ENCODE measurements at places on chromosomes 5 and 9.

GRCh38 chr5:5886812-5887486 lies 464.5 kb downstream of the ICE1 start:
- DNase-seq: no peak

- no peak for DNase-seq
Observed at GRCh38 chr9:36993933-36994764, 39.9 kb downstream of the PAX5 start.

DNA sequence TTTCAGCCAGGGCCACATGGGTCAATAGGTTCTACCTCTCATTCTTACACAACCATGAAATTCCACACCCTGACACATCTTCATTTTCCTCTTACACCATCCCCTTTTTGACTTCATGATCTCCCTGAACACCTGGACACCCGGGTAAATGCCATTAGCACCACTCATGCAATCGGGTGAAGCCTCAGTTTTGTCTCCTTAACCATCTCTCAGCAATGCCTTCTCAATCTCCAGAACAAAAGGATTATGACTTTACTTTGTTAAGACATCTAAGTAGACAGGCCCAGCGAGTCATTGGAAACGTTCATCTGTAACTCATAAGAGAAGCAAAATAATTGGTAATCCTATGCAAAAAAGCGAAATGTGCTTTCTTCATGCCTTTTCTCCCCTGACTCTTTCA lies 49.9 kb downstream of the ADAMTS12 start:
- no peak for DNase-seq

DNA sequence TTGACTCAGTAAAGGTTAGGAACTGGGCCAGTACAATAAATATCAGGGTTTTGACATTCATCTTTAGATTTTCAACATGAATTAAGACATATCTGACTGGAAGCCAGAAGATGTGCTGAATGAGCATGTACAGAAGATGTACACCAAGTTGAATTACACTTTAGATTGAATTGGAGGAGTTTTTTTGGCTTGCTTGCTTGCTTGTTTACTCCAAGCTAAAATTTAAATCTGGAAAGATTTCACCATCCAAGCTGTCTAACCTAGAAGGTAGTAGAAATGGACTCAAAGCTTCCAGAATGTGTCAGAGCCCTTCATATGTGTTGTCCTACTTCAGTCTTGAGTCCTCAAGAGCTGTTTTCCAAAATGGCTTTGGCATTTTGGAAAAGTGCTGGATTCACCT lies 49.0 kb upstream of the FCHO2 start:
- no peak for DNase-seq

GRCh38 chr9:79473704-79474103 lies 98.1 kb upstream of the TLE4 start:
- DNase-seq: no peak

DNA sequence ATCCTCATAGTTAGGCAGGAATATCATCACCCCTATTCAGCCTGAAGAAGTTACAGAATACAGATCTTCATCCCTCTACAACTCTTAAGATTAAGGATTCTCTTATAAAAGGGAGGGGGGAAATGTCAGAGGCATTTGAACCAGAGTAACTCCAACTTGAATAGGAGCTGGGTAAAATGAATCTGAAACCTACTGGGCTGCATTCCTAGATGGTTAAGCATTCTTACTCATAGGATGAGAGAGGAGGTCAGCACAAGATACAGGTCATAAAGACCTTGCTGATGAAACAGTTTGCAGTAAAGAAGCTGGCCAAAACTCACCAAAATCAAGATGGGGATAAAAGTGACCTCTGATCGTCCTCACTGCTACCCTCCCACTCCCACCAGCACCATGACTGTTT lies 14.4 kb downstream of the FREM1 start:
- peak; percentile 47 for DNase-seq

DNA sequence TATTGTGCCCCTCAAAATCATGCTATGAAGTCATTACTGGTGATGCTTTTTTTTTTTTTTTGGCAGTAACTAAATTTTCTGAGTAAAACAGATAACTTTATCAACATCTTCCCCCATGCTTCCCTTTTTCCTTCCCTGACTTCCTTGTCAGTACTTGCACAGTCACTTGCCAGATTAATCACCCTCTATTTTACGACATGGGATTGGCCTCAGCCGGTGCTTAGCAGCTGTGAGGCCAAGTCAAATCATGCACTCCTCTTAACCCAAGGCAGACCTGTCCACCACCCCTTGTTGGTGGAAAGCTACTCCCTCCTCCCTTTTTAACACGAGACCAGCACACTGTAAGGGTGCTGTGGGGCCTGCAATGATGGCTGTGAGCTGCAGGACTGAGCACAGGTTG lies 118.0 kb upstream of the OTULINL start:
- no peak for DNase-seq

GRCh38 chr9:85079349-85079748 lies 409.8 kb downstream of the NTRK2 start:
- no peak for DNase-seq

GRCh38 chr5:123208668-123209501 lies 119.8 kb downstream of the PRDM6 start:
- no peak for DNase-seq

- no peak for DNase-seq
Observed at GRCh38 chr5:150224483-150225027, 34.7 kb downstream of the SLC6A7 start.

DNA sequence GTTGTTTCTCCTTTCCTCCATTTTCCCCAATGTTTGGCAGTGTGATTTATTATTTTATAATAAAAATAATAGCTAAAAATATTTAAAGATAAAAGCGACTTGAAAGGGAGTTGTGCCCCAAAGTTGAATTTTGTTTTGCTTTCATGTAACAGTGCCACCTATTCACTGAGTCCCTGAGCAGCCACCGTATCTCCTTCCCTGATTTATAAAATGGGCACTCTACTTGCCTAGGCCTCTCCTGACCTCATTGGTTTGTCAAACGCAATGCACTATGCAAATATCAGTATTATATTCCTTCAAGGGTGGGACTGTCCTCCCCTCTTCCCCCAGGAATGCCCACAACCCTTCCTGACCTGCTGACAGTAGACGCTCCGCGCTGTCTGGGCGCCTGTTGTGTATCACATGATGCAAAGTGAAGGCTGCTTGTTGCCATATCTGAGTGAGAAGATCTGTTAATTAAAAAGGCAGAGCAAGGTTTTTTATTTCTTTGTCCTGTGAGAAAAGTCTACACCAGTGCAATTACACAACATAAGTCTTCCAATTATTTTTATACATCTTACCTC lies 81.4 kb downstream of the TTC39B start:
- no peak for DNase-seq

DNA sequence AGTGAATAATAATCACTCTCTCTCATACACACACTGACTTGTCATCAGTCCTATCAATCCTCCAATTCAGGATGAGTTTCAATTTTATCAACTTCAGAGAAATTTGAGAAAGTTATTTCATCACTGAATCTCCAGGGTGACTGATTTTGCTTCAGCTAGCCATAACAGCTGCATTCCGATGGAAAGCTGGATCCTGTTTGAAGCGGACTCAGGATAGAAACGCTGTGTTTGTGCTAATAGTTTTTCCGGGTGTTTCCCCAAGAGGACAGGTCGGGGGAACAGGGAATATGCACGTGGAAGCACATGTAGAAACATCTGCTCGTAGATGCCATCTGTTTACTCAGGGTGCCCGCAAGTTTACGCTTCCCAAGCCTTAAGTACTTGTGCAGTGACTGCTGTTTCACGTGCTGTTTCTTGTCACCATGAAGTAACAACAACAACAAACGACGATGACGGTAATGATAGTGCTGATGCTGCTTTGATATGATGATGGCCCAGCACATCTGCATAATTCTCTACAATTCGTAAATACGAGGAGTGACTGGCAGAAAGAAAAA lies 263.7 kb upstream of the DAPK1 start:
- no peak for DNase-seq

DNA sequence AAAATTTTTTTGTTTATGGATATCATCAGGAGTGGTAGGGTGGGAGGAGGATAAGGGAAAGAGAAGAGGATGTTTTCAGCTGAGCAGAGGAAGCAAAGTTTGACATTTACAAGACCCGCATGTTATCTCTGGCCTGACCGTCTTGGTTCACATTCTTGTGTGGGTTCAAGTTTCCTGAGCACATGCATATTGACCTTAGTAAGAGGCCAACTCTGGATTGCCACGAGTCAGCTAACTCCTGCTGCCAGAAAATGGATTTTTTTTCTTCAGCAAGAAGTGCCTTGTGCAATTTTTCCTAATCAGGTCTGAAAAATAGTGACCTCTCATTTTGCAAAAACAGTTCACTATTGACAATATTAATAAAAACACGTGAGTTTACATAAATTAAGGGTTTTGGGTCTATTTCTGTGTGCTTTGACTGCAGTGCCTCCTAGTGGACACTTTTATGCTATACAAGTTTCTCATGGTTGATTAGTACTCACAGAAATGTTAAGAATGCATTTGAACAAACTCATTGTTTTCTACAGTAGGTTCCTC lies 27.1 kb upstream of the BASP1 start:
- DNase-seq: peak; percentile 72

DNA sequence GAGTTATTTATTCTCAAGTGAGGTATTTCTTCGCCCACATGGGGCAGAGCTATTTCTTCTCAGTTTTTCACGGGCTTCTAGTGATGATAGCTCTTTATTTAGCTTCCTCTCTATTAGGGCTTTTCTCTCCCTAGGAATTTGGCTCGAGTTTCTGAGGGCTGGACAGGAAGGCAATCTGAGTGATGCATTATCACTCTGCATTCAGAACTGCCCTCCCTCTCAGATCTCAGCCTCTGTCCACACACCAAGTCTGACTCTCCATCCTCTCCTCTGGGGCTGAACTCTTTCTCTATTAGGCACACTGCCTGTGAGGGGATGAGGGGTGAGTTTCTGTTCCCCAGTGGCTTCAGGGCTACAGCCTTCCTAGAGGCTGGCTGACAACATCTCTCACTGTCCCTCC lies 14.9 kb upstream of the SCAMP1 start:
- no peak for DNase-seq

DNA sequence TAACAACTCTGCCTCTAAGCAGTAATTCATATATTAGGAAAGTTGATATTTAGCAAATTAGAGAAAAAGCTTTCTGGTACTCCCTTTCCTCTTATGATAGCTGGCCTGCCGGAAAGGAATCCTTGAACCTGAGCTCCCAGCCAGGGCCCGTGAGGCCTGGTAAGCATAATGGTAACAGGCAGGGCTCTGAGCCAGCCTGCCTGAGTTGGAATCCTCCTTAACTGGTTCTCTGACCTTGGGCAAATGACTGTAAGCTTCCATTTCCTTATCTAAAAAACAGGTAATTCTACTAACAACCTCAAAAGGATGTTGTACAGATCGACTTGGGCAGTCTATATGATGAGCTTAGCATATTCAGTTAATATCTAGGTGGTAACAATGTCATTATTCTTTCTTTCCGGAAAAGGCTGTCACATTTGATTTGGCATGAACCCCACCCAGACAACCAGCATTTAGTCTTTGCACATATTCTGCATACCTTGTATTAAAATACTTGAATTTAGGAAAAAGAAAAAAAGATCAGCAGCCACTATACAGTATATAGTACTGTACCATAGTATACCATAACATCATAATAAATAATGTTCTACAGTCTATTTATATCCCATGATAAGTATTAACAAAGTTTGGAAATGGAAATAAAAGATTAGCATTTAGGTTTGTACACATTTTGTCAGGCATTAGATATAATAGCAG lies 55.7 kb upstream of the MAP3K1 start:
- no peak for DNase-seq

DNA sequence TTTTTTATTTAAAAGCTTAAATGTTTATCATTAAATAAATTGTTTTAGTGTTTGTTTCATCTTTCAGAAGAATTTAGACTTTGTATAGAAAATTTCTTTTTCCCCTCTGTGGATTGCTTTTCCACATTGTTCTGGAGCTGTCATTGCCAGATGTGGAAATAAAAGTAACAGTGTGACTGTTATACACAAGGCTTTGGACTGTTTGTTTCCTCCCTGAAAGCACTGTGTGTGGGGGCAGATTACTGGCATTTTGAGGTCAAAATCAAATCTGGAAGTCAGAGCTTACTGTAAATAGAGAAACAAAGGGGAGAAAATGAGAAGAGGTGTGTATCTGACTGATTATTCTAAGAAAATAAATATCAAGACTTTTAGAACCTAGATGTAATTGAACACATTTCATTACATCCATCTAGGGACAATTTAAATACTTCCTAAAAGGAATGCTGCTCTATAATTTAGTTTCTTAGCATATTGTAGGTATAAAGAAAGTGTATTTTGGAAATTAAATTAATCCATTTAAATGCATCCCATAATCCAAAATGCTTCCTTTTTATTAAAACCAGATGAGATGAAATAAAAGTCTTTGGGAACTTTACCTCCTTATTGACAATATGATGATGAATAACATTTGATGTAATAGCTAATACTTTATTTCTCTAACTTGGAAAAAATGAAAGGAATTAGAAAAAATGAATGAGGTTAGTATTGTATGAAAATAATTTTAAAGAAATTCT lies 51.9 kb downstream of the ERCC6L2 start:
- no peak for DNase-seq

- DNase-seq: no peak
Observed at GRCh38 chr9:365436-365835, 150.8 kb downstream of the DOCK8 start.
